Tibial nerve (tissue), 4 donors: ENCODE measurements at places on chromosomes 7 and 10.

DNA sequence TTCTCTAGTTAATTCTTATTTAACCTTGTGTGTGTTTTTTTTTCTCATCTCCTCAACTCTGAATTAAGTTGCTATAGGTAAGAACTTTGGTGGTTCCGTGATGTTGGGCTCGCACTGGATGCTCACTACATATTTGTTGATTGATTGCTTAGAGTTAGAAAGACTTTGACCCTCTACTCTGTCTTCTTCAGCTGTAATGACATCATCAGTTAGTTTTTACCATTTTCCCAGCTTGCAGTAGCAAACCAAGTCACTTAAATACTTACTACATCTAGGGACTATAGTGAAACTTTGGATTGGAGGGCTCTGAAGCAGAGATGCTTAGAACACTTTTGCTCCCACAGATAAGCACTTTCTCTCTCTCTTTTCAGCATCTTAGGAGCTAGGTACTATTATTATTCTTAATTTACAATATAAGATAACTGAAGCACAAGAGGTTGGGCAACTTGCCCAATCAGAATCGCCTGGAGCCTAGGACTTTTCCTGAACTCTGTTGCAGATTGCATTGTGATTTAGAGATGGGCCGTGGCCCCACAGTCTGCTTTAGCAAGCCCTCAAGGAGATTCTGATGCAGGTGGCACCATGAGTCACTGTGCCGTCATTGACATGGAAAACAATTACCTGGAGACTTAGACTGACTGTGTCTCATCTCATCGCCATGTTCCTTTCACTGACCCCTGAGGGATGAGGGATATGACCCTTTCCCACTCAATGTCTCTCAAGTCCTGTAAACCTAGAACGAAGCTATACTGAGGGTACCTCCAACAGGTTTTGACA lies 471.9 kb upstream of the PODXL start:
- no peak for DNase-seq

GRCh38 chr7:115475206-115475605 lies 553.3 kb downstream of the MDFIC start:
- no peak for DNase-seq

DNA sequence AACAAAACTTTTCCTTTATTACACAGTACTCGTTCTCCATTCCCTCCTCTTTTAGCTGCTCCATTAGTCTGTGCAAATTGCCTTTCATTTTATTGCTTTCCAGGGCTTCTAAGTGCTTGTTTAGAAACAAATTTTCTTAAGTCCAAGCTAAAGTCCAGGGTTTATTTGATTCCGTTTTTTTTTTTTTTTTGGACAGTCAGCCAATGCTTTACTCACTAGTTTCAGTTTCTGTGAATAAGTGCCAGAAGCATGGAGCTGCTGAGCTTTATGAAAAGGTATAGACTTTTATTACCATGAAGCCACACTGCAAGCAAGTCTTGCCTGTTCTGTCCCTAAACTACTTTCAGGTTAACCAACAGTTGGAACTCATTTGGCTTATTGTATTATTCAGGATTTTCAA lies 455.0 kb downstream of the GFRA1 start:
- no peak for DNase-seq

DNA sequence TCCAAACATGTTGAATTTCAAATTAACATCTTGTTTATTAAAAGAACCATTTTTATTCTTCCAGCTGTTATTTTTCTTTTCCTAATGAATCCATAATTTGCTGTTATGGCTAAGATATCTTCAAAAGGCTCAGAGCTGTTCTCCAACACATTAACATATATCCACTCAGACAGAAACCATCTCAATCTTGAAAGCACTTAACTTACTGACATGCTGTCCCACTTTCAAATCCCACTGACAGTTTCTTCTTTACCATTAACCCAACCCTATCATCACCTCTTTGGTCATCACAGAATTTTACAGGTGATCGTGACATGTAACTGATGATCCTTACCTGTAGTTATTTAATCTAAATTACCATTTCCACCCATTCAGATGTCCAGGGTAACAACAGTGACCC lies 75.5 kb upstream of the AFAP1L2 start:
- DNase-seq: no peak

DNA sequence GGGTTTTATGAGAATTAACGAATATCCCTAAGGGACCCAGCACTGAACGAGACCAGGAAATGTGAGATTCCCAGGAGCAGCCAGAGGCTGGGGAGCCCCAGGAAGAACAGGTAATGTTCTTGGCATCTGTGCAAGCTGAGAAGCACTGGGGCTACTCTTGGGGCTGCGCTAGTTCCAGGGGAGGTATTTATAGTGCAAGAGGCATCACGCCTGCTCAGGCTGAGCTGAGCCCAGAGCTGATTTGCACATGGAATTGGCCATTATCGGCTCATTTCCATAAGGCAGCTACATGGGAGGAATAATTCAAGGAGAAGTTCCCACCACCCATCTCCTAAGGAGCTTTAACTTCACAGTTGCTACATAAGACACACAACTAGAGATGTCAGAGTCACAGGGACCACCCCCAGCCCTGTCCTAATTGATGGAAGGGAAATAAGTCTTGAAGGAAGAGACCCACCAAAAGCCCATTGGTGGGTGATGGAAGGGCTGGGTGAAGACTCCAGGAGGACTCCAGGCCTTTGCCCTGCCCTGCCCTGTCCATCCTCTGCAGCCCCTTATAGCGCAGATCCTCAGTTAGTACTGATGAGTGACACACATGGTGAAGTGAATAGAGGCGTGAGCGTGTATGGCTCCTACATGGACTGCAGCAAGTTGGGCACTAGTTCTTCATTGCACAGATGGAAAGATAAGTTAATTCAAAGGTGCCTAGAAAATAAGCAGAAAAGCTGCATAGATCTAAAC lies 178.9 kb downstream of the GRID1 start:
- DNase-seq: no peak

- no peak for DNase-seq
These were observed 49.8 kb downstream of the TPK1 start for GRCh38 chr7:144786079-144786478.

DNA sequence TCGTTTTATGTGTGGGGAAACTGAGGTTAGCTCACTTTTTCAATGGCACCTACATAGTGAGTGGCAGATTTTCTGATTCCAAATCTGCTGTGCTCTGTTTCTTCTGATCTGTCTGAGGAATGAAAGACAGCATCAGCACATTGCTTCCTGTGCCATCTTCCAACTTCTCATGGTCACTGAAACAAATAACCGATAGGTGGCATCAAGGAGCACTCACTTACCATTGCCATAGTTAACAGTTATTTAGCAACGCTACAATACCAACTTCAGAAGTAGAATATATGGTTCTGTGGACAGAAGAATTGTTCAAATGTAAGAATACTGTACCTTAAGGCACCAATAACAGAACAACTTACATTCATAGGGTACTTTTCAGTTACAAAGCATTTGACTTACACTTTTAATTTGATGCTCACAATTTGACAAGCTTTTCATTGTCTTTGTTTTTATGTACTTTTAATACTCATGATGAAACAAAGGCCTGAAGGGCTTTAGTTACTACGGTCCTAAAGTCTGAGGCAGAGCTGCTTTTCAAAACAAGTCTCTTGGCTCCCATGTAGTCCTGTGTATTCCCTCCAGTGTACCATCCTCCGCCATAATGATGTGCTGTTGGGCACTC lies 228.9 kb upstream of the TCF7L2 start:
- peak; percentile 69 for DNase-seq

DNA sequence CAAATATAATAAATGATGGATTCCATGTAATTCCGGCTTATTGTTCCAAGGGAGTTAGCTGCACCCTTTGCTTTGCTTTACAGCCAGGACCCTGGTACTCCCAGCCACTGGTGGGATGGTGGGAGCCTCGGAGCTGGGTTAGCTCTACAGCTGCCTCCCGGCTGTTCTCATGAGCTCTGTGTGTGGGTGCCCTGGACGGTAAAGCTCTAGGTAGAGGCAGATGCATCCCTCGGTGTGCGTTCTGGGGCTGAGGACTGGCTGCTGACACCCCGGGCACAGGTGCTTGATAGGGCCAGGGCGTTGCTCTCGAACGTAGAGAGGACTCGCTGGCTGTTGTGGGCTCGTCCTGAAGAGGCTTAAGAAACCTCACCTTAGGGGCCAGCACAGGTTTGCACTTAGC lies 50.1 kb downstream of the PFKP start:
- DNase-seq: no peak

- DNase-seq: no peak
These were observed 169.5 kb downstream of the TMEM178B start for GRCh38 chr7:141243368-141243767.

DNA sequence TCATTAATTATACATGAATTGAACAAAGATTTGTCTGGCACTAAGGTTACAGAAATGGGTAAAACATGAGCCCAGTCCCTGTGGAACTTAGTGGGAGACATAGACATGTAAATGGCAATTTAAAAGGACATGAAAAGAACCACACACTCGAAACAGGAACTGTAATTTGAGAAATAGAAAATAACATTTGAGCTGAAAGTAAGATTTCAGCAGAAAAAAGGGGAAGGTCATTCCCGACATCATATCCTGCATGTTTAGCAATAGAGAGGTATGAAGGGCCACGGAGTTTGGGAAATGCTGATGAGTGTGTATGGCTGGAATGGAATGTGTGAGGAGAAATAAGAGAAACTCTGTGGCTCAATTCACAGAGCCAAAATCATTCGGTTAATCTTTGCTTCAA lies 175.4 kb upstream of the AHR start:
- no peak for DNase-seq

- peak; percentile 59 for DNase-seq
These were observed 537 bp upstream of the MRPS24 start for GRCh38 chr7:43869867-43870240.

- no peak for DNase-seq
These were observed 213.8 kb downstream of the AHR start for GRCh38 chr7:17512181-17512675.

GRCh38 chr7:9507290-9507689 lies 1073.9 kb downstream of the NXPH1 start:
- DNase-seq: no peak

GRCh38 chr10:46518028-46518725 lies 38.3 kb downstream of the GPRIN2 start:
- DNase-seq: no peak

DNA sequence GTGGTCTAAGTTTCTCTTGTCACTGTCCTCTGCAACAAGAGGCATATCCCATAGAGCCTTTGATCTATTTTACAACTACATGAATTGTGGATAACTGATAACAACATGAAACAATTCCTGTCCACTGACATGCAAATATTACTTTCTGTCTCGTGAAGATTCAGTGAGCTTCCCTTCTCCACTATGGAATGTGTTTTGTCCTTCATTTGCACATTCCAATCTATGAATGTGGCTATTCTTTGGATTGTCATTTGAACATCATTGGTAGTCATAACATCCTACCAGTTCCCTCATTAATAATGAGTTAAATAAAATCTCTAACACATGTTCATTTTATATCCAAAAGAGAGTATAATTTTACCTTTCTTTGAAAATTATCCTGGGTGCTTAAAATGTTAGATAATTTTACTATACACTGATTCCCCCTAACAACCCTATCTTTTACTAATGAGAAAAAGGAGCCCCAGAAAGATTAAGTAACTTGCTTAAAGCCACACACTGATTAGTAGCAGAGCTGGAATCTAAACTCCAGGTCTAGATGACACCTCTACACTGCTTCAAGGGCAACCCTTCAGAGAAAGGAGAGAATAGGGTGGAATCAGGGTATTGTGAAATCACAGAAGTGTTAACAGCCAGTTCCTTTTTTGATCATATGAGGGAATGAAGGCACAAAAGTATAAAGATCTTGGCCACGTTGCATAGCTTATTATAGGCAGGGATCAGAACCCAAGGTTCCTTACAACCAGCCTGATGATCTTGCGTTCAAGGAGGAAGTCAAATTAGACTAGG lies 39.1 kb downstream of the PDE1C start:
- DNase-seq: no peak

DNA sequence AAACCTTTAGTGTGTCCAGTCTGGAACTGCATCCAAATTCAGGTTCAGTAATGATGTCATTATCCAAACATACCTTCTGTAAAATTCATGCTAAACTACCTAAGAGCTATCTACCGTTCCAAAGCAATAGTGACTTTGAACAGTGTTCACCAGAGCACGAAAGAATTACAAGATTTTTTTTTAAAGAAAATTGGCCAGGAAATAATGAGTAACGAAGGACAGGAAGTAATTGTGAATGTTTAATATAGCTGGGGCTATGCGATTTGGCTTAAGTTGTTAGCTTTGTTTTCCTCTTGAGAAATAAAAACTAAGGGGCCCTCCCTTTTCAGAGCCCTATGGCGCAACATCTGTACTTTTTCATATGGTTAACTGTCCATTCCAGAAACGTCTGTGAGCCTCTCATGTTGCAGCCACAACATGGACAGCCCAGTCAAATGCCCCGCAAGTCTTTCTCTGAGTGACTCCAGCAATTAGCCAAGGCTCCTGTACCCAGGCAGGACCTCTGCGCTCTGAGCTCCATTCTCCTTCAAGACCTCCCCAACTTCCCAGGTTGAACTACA lies 694 bp upstream of the FAS start:
- DNase-seq: no peak

GRCh38 chr10:5527332-5528200 lies 2.8 kb downstream of the CALML3 start:
- DNase-seq: no peak
